ENCODE measurements at places on chromosomes 7 and 10.

GRCh38 chr10:120605410-120605809 lies 148.4 kb downstream of the PLPP4 start:
- DNase-seq = no peak

- DNase-seq = peak; percentile 90
These were observed 1.5 kb upstream of the LOXL4 start for GRCh38 chr10:98269435-98269912.

GRCh38 chr7:156071612-156072011 lies 259.3 kb upstream of the SHH start:
- no peak for DNase-seq

DNA sequence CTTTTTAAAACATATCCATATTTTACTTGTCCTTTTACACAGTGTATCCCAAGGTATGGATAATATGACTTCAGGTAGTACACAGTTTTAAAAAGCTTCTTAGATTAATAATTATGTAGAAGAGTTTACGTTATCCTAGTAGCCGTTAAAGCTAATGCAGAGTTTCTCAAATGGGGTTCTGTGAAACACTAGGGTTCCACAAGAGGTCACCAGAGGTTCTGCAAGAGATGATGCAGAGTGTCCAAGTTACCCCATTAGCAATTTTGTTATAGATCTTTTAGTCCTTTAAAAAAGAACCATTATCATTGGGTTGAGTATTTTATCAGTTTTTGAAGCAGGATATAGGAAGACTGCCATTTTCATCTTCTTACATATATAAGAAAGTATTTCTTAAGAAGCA lies 298.9 kb upstream of the HPS1 start:
- DNase-seq = no peak

DNA sequence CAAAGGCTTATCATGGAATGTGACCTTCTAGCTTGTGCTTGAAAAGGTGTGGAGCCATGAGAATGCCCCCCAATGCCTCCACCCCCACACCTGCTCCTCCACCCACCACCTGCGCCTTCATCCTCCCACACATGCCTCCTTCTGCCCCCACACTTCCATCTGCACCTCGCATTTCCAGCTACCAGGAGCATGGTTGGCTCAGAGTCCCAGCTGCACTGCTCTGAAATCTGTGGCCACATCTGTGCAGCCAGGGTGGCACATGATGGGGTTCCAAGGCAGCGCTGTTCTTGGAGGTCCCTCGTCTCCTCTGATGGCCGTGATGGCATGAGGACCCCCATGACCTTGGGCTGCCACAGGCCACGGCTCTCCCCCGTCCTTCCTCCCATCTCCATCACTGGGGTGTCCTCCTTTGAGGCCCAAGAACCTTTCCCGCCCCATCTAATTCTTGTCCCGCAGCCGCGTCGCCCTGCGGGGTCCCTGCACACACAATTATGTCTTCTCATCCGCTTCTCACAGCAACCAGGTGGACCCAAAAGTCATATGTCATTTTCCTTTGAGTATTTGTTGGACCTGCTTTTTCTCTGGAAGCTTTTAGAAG lies 40.6 kb upstream of the CNPY1 start:
- no peak for DNase-seq

DNA sequence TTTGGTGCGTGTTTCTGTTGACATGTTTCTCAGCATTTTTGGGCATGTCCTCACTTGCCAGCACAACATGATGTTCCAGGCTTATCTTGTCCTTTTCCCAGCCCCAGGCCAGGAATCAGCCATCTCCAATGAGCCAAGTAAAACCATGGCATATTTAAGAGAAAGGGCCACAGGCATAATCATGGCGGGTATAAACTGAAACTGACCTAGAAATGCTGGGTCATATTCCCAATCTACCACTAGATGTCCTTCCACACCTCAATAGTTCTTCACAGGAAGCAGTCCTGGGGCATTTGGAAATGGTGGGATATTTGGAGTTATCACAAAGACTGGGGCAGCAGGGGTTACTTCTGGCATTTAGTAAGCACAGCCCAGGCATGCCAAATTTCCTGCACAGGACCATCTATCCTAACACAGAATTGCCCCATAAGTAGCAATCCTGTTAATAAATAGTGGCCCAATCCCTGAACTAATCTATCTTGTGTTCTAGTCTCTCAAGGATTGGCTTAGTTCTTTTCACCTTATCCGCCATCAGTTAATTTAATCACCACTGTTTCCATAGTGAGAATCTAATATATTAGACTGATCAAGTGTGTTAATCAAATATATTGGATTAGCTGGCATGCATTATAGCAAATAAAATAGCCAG lies 101.6 kb downstream of the NPSR1 start:
- peak; percentile 44 for DNase-seq

GRCh38 chr10:86411281-86411841 lies 44.8 kb upstream of the GRID1 start:
- DNase-seq = peak; percentile 89

DNA sequence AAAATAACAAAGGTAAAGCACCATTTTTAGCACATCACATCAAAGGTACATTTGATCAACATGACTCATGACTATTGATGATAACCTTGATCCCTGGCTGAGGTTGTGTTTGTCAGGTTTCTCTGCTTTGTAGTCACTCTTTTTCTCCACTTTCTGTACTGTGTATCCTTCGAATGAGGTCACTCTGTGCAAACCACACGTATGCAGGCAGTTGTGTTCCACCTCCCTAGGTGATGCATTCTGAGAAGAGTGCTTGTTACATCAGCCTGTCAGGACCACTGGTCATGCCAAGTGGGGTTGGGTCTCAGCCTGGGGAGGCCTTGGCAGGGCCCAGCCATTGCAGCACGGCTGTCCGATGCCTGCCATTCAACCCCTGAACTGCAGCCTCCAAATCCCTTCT lies 62.8 kb upstream of the GJD4 start:
- no peak for DNase-seq

- DNase-seq = peak; percentile 31
These were observed 30.2 kb upstream of the ERCC6 start for GRCh38 chr10:49569031-49569631.

- DNase-seq = no peak
These were observed 136.2 kb upstream of the RET start for GRCh38 chr10:42940487-42941294.

- DNase-seq = peak; percentile 90
These were observed 10.4 kb downstream of the VCL start for GRCh38 chr10:74008212-74008731.

- DNase-seq = peak; percentile 50
These were observed 1034.5 kb upstream of the PHF14 start for GRCh38 chr7:9939176-9939575.

- DNase-seq = no peak
These were observed 85.9 kb upstream of the GATA3 start for GRCh38 chr10:7968510-7969112.

DNA sequence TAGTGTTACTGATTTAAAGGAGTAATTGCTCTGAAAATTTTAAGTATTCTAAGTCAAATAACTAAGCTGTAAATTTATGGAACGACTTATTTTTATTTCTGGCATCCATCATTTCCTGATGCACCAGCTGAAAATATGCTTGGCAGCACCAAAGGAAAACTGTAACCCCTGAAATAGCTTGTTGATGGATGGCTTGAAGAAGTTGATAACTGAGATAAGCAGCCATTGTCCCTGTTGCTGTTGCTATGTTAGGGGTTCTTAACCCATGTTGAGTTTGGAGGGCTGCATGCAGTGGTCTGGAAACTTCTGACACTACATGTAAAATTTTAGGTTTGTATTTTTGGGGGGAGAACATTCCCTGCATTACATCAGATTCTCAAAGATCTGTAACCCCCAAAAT lies 30.6 kb downstream of the RPA3 start:
- DNase-seq = no peak

DNA sequence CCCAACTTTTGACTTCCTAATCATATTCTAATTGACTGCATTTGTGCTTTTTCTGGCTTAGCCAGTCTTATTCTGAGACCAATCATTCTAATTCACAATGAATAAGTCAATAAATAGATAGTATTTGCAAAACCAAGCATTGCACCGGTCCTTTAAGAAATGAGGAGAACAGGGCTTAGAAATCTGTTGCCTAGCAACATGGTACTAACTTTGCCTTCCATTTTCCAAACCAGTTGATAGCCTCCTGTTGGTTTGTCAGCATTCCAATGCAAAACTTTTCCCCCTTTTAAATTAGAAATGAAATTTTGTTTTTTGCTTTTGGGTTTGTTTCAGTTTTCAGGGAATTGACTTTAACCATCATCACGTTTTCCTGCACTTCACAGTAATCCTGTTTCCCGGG lies 603.5 kb upstream of the NRP1 start:
- DNase-seq = peak; percentile 14

GRCh38 chr7:158448430-158449100 lies 139.1 kb downstream of the PTPRN2 start:
- no peak for DNase-seq

GRCh38 chr7:154424350-154424749 lies 372.2 kb downstream of the DPP6 start:
- no peak for DNase-seq

DNA sequence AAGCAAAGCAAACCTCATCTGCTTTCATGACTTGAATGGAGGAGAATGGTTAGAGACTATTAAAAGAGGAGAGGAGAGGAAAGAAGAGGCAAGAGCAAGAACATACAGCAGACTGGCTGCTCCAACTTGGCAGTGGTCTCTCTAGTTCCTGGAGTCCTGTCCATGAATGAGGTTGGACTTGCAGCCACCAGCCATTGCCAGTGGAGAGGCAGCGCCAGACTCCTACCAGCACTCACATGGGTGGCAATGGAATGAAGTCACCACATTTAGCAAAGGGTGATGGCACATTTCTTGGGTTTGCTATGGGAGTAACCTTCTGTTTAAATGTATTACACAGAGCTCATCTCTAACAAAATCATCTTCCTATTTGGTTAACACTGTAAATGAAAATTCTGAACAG lies 257.8 kb upstream of the IMMP2L start:
- DNase-seq = no peak

DNA sequence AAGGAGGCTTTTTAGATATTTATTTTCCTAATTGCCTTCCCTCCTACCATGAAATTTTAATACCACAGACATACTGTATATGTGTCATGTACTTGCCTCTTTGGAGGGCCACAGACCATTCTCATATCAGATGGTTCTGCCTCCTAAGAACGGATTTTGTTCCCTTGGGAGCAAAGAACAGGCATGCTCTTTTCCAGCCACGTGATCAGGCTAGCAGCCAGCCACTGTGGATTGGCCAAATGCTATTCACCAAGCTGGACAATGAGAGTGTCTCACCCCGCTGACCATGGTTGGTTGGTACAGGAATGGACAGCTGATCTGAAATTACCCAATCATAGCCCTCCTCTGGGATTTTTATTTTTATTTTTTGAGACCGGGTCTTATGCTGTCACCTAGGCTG lies 21.5 kb upstream of the CRHR2 start:
- DNase-seq = no peak

DNA sequence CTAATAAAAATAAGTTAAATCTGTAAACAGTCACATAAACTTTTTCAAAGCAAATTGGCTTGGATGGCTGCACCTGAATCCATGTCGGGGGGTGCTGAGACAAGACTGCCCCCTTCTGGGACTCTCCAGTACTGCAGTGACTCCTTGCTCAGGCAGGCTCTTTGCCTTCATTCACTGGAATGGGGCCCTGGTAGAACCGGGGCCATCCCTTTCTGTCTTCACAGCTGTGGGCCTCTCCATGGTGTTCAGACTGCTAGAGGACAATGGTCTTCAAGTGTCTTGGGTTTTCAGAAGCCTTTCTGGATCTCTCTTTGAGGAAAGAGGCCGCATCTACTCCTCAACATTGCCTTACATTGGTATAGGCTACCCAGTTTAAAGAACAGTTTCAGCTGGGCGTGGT lies 16.1 kb upstream of the IMPDH1 start:
- peak; percentile 66 for DNase-seq

All from fibroblast of lung (primary cell).